ENCODE measurements at places on chromosomes 5 and 9. TPM values are rescaled to one million over a fixed set of nuclear protein-coding genes. Genes with fewer than 3 reads are reported as not detected.
A peak's percentile ranks its signal among the peaks of the same experiment; 100 is the strongest.

- DNase-seq, result no peak
Observed at GRCh38 chr9:5543875-5544702, 33.8 kb downstream of the PDCD1LG2 start.

The DNAI1 gene
- total RNA-seq, result 1.2 TPM

- DNase-seq, result no peak
Observed at GRCh38 chr5:683551-684481, 9.3 kb downstream of the TPPP start.

The TMEM252 gene
- total RNA-seq, result not detected

The GRIA1 gene
- not detected for total RNA-seq

DNA sequence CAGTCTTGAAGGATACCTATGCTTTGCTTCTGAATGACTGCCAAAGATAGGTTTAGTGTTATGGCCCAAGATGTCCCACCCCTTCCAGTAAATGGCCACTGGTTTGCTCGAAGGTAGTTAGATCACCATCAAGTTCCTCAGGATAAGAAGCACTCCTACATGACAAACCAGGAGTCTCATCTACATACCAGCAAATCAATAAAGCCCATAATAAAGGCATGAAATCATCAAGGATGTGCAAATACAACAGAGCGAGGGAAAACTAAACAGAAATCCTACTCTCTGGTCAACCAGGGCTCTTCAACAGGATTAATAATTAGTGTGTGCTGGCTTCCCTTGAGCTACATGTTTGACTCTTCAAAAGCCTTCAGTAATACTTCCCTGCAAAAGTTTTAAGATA, 141.0 kb downstream of the LHFPL2 start:
- no peak for DNase-seq

GRCh38 chr5:171849585-171850323, 64.1 kb downstream of the SMIM23 start:
- no peak for DNase-seq

DNA sequence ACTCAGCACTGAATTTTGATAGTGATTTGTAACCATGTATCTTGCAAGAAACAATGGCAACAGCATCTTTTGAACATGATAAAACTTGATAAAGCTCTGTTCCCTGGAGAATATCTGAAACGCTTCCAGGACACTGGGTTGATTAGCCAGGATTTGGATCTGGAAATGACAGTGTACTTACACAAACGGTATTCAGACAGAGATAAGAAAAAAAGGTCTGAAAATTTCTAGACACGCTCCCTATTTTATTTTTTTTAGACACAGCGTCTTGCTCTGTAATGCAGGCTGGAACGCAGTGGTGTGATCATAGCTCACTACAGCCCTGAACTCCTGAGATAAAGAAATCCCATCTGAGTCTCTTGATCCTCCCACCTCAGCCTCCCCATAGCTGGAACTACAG, 109.0 kb downstream of the GNAQ start:
- no peak for DNase-seq

The FAM193B gene
- 165 TPM for total RNA-seq

DNA sequence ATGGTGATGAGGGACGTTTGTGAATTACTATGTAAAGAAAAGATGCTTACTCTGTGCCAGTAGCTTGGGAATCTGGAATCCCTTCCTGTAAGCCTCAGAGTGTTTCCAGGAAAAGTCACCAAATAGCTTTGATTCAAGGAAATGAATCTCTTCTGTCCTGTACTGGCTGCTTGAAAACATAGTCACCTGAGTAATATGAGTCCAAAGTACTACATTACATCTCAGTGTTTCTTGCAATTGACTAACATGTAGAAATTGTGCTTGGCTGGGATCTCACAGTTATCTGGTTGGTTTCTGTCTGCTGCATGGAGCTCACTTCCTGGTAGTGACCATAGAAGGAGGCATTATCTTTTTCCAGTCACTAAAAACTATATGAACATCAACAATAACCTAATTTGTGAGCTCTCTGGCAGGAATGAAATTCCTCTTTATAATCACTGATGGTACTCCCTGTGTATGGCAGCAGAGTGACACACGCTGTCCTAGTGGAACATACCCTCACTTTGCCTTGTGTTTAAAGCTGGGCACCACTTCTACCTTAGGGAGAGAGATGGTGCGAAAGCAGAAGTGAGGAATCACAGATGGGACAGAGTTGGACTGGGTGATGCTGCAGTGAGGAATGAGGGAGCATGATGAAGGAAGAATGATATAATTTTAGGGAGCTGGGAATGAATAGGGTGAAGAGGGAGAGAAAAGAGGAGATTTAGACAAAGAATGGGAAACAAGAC, 568.5 kb downstream of the RAB3C start:
- DNase-seq, result no peak

- peak; percentile 47 for DNase-seq
Observed at GRCh38 chr5:138077064-138077696, 6.7 kb upstream of the WNT8A start.

- no peak for DNase-seq
Observed at GRCh38 chr5:162703914-162704313, 636.3 kb downstream of the GABRG2 start.

The SLIT3 gene
- total RNA-seq, result 18.8 TPM
